ENCODE measurements at places on chromosomes 2 and 18. TPM values are rescaled to one million over a fixed set of nuclear protein-coding genes. Genes with fewer than 3 reads are reported as not detected.

NTSR2 gene
- total RNA-seq: not detected

GCKR gene
- 1.9 TPM for total RNA-seq

TBR1 gene
- total RNA-seq: not detected

MORN2 gene
- total RNA-seq: 14.8 TPM

OTOS gene
- total RNA-seq: not detected

SETBP1 gene
- total RNA-seq: 13.4 TPM

IL36G gene
- not detected for total RNA-seq

TLX2 gene
- not detected for total RNA-seq

RIOK3 gene
- total RNA-seq: 39.2 TPM

FRZB gene
- total RNA-seq: 2.4 TPM

GPR45 gene
- total RNA-seq: not detected

DNA sequence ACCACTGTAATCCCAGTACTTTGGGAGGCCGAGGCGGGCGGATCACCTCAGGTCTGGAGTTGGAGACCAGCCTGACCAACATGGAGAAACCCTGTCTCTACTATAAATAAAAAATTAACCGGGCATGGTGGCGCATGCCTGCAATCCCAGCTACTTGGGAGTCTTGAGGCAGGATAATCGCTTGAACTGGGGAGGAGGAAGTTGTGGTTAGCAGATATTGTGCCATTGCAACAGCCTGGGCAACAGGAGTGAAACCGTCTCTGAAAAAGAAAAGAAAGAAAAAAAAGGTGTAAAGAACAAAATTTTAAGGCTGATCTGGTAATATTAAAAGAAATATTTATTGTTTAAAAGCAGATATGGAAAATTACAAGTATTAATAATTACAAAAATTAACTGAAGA is 29.7 kb downstream of the ZNF804A start:
- DNase-seq: no peak

GRCh38 chr2:96806468-96807126 is 9.5 kb upstream of the CNNM3 start:
- DNase-seq: no peak

- no peak for DNase-seq
Observed at GRCh38 chr2:191321861-191322662, 76.9 kb downstream of the MYO1B start.

- DNase-seq: no peak
Observed at GRCh38 chr18:51279367-51279984, 82.0 kb upstream of the MEX3C start.

DNA sequence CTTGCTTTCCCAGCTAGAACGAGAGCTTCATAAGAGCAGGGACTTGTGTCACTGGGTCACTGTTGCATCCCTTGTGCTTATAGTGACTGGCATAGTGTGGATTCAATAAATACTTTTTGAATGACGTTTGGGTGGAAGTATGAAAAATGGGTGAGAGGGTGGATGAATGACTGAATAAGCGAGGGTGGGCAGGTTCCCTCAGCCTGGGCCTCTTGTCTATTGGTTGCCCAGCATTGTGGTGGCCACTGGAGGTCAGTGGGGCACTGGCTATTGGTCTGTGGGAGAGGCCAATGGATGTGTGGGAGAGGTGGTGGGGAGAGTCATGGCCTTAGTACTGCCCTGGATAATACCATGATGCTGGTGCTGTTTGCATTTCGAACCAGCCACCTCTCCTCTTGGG is 93.8 kb upstream of the SKOR2 start:
- DNase-seq: no peak

DNA sequence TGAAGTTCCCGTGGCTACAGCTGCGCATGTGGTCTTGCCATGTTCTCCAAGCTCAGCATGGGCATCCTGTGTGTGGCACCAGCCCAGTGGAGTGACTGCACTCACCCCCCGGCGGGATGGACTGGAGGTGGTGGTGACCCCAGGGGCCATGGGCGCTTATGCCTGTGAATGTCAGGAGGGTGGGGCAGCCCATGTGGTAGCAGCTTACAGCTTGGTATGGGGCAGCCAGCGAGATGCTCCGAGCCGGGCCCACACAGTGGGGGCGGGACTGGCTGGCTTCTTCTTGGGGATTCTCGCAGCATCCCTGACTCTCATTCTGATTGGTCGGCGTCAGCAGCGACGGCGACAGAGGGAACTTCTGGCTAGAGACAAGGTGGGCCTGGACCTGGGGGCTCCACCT is 25.6 kb downstream of the SEMA4F start:
- no peak for DNase-seq

GRCh38 chr2:57146951-57147350 is 899.7 kb upstream of the VRK2 start:
- no peak for DNase-seq

- DNase-seq: no peak
Observed at GRCh38 chr2:136167721-136168475, 49.9 kb upstream of the CXCR4 start.

DNA sequence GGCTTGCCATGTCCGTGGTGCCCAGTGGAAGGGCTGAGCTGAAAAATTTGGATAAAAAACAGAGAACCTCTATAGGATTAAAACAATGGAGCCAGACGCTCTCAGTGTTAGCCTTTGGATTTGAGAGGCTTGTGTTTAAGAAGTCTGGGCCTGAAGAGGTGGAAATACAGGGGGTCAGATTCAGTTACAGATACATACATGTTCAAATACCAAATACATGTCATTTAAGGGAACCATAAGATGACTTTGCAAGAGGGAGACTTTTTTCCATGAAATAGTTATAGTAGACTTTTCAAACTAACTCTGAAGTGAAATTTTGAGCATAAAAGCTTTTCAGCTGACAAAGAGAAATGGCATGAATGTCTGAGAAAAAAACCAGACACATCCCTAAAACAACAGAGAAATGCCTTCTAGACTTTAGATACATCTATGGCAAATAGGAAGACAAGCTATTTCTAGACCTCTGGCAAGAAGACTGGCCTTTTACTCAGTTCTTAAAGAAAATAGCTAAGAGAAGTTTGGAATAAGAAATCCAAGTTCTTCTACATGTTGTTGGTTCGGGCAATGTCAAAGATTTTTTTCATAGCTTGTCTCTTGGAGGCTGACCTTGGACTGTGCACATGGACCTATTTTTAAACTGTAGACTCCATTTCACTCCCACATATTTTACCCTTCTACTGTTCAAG is 112.9 kb downstream of the LTBP1 start:
- no peak for DNase-seq

- no peak for DNase-seq
Observed at GRCh38 chr2:100789361-100789760, 30.6 kb upstream of the NPAS2 start.

DNA sequence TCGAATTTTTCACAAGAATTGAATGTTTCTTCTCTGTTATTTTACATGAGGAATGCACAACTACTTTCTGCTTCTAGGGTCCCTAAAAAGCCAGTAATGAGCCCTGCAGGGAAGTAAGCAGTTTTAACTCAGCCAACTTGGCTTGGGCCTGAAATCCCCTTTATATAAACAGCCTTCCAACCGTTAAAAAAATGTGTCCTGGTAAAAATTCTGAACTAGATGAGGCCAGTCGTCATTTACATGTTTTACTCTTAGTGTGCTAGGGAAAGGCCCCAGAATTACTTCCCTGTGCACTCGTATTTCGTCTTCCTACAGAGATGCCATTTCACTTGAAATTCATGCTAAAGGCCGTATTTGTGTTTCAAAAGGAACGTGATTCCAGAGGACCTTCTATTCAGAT is 42.4 kb upstream of the RPE start:
- no peak for DNase-seq

GRCh38 chr18:41265047-41265446 is 690.0 kb upstream of the PIK3C3 start:
- DNase-seq: no peak

- DNase-seq: no peak
Observed at GRCh38 chr2:96213379-96213778, 4.8 kb upstream of the STARD7 start.

GRCh38 chr2:200735061-200735460 is 76.6 kb upstream of the BZW1 start:
- DNase-seq: no peak

GRCh38 chr2:210477496-210477895 is 937 bp upstream of the LANCL1 start:
- DNase-seq: no peak

GRCh38 chr2:70103531-70104061 is 16.3 kb downstream of the PCBP1 start:
- no peak for DNase-seq

- DNase-seq: no peak
Observed at GRCh38 chr2:42792583-42793333, at the start of gene HAAO. Gene HAAO, minus strand, starts transcription at chr2:42792583. Its CDS starts 47 bp downstream, at chr2:42792536.

DNA sequence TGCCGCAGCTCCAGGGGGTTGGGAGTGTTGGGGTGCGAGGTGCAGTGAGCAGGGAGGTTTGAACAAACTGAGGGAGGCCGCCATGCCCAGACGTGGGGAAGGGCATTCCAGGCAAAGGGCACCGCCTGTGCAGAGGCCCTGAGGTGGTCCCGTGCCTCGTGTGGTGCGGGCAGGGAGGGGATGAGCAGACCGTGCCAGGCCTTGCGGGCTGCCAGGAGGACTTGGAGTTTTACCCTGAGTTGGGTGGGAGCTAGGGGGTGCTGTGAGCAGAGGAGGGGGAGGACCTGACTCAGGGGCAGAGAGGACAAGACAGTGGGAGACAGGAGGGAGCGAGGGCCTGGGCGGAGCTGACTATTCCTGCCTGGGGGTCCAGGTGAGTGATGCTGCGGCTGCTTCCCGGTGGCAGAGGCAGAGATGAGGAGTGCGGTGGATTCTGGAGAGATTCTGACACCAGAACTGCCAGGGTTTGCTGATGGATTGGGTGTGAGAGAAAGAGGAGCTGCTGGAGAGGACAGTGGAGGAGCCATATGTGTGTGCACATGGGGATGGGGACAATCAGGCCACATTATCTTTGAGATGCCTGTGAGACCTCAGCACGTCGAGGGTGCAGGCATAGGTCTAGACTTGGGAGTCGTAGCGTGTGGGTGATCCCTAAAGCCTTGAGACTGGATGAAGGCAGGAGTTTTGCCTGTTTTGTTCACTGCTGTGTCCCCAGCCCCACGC is 23.4 kb downstream of the ZAP70 start:
- no peak for DNase-seq

DNA sequence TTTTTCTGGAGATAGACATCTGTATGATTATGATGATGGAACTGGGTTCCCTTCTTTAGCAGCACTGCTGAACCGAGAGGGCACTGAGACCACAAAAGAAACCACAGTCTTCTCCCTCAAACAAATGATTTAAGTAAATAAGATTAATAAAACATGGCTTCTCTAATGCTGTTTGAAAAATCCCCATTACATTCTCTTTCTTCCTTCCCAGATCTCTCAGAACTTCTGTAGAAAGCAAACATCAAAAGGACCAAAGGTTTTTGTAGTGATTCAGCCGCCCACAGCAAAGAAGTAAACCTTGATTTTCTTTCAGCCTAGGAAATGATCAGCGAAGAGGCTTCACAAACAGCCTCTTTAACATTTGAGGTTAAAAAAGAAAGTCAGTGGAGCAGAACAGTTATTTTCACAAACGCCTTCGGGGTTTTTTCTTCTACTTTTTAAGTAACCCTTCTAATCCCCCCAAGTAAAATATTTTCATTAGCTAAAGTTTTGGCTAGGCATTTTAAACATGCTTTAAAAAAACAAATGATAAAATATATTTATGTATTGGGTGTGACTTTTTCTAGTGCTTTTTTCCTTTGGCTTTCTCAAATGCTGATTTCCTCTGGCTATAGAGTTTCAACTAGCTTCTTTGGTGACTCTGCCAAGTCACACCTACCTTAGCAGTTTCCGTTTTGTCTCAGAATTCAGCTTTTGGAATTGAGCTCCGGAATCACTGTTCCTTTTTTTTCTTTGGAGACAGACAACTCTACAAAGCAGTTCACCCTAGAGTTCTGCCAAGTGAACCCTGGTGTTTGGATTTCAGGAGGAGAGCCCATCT is 89.6 kb downstream of the UPP2 start:
- DNase-seq: no peak

DNA sequence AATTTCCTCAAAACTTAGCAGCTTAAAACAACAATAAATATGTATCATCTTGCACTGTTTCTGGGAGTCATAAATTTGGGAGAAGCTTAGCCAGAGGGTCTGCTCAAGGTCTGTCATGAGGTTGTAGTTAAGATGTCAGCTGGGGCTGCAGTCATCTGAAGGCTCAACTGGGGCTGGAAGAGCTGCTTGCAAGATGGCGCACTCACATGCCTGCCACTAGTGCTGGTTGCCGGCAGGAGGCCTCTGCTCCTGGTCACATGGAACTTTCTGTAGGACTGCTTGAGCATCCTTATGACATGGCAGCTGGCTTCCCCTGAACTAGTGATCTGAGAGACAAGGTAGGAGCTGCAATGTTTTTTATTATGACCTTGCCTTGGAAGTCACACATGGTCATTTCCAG is 215.5 kb upstream of the HAAO start:
- peak; percentile 47 for DNase-seq

- DNase-seq: no peak
Observed at GRCh38 chr2:62343206-62343605, 147.3 kb downstream of the B3GNT2 start.

- DNase-seq: no peak
Observed at GRCh38 chr2:84278386-84278785, 180.7 kb downstream of the SUCLG1 start.

GRCh38 chr2:234952270-234953115 is 676 bp downstream of the SH3BP4 start:
- no peak for DNase-seq

DNA sequence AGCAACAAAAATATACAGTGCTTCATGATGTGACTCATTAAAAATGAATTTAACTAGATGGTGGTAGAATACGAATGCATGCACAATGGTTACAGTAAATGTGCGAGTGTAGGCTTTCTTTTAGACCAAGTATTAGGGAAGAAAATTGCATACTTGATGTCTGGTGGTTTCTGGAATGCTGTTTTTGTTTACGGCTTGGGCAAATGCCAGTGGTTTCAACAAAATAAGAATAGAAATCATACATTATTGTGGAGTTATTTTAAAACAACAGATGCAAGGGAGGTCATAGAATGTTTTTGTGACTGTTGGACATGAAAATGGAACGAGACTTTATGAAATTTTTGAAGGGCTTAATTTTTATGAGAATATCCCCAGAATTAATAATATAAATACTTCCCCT is 580.9 kb downstream of the PLCL1 start:
- no peak for DNase-seq

DNA sequence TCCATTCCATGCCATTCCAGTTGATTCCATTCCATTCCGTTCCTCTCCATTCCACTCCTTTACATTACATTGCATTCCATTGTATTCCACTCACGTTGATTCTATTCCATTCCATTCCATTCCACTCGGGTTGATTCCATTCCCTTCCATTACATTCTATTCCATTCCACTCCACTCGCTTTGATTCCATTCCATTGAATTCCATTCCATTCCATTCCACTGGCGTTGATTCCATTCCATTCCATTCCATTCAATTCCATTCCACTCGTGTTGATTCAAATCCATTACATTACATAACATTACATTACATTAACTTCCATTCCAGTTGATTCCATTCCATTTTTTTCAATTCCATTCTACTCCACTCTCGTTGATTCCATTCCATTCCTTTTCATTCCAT is 1142.8 kb downstream of the RPIA start:
- DNase-seq: no peak

- DNase-seq: no peak
Observed at GRCh38 chr2:69184224-69184623, 171.2 kb downstream of the ANTXR1 start.
